Type B pancreatic cell (in vitro differentiated cells): ENCODE measurements at places on chromosomes 6 and 20. TPM values are rescaled to one million over a fixed set of nuclear protein-coding genes. Genes with fewer than 3 reads are reported as not detected.

DNA sequence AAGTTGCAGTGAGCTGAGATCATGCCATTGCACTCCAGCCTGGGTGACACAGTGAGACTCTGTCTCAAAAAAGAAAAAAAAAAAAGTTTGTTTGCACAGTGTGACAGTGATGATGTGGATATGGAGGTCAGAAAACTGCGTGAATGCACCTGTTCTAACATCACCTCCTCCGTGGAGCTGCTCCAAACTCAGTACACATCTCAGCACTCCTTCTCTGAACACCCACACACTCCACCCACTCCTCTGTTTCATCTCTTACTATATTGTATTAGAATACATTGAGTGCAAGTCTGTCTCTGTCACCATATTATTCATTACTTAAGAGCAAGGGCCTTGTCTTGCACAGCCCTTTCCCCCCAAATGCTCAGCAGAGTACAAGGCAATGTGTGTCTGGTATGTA lies 51.5 kb upstream of the ENPP4 start:
- DNase-seq = no peak

LHFPL5 gene
- not detected in 2 replicates for total RNA-seq

DNA sequence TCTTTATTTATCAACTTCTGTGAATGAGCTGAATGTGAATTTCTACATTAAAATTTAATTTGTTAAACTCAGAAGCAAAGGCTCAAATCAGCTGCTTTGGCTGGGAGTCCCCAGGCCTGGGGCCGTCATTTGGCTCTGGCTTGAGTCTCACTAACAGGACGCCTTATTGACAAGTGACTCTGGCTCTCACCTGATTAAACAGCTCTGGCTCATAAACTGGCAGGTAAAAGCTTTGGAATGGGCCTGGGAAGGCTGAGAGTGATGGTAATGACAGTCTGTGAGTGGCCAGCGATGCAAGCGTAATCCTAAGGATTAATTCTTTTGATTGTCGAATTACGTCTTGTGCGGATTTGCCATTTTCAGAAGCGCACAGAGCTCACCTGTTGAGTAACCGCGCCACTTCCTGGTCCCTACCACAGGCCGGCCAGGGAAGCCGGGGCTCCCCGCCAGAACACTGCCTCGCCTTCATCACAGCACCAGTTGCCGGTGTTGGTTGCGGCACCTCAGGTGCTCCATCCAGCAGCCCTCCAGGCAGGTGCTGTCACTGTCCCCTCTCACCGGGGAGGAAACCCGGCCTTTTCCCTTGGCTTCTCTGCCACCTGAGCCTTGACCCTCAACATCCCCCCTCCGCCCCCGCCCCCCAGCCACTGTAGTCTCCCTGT lies 110.7 kb downstream of the ZDHHC14 start:
- DNase-seq = no peak

- DNase-seq = no peak
These were observed 44.6 kb downstream of the ALDH5A1 start for GRCh38 chr6:24539416-24539815.

DNA sequence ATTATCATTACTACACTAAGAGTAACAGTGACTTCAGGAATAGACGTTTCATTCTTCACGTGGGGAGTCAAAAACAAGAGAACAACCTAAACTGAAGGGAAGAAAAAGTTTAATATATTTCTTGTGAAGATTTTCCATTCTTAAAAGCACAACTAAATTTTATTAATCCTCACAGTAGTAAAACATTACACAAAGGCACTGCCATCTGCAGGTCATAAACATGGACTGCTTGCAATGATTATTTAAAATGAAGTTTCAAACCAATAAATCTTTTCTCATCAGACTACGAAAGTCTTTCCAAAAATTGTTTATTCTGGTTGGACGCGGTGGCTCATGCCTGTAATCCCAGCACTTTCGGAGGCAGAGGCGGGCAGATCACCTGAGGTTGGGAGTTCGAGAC lies 2.6 kb downstream of the NCOA5 start:
- DNase-seq = no peak

DNA sequence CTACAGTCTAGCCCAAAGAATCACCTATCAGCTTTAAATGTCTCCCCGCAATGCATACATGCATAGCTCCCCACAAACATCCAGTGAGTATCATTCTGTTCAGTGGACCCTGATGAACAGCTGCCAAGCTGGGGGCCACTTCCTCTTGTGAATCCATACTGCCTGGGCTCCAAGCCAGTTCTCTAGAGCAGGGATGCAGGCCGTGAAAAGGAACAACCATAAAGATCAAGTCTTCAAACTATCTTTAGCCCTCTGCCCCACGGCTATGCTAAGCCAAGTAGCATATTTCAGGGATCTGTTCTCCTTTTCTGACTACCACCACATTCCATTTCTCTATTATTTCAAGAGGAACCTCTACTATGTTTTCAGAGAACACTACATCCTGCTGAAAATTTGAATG lies 191.7 kb upstream of the BTBD3 start:
- no peak for DNase-seq

- no peak for DNase-seq
These were observed 100.8 kb downstream of the GRM4 start for GRCh38 chr6:34044945-34045595.

SLC17A1 gene
- total RNA-seq = 0.85 and 1.2 TPM in 2 replicates

GRCh38 chr6:152636609-152637295 lies 410 bp downstream of the SYNE1 start:
- DNase-seq = peak; percentile 74

- no peak for DNase-seq
These were observed 10.6 kb downstream of the TAAR1 start for GRCh38 chr6:132648356-132648755.

DNA sequence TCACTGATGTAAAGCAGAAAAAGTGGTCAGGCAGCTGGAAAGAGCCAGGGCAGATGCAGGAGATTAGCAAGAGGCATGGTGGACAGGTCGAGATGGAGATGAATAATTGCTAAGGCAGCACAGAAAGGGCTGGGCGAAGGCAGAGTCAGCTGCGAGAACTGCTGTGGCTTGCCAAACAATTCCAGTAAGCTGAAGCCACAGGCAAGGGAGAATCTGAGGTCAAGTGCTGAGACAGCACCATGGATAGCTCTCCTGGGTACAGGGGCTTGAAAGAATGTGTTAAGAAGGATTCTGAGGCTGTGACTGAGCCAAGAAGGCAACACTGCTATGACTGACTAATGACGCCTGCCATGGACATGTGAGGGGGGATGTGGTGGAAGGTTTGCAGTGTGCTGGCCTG lies 220.8 kb upstream of the FOXA2 start:
- no peak for DNase-seq

- DNase-seq = no peak
These were observed 69.0 kb upstream of the CCN2 start for GRCh38 chr6:132020138-132020581.

GRCh38 chr6:108862479-108863191 lies 14.4 kb downstream of the ARMC2 start:
- DNase-seq = no peak

COL19A1 gene
- total RNA-seq = 0.55 and 1.6 TPM in 2 replicates

DNA sequence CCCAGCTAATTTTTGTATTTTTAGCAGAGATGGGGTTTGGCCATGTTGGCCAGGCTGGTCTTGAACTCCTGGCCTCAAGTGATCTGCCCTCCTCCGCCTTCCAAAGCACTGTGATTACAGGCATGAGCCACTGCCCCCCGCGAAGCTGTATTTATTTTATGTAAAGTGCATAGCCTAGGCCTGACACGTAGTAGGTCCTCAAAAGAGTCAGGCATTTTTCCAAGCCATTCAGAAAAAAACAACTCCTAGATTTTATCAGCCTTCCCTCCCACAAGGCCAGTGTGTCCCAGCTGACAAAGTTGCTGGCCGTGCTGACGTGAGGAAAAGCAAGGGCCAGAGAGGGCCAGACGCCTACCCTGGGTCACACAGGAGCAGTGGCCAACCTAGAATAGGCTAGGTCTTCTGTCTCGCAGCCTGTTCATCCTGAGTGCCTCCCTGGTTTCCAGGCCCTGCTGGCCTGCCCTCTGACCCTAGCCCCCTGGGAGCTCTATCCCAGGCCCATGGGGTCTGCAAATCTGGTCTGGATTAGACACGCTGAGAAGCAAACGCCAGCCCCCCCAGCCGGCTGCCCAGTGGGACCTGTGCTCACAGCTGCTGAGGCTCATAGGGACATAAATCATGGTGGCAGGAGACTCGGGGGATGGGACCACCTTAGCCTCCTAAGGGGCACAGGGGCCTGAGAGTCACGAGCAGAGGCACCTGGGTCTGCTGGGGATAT lies 11.8 kb downstream of the TCF15 start:
- no peak for DNase-seq

ADGB gene
- total RNA-seq = 0.31 TPM in 1 of 2 replicates, not detected in the other

- DNase-seq = no peak
These were observed 75.1 kb upstream of the ATXN1 start for GRCh38 chr6:16836144-16836981.

PSMB1 gene
- total RNA-seq = 150 and 158 TPM in 2 replicates

DNA sequence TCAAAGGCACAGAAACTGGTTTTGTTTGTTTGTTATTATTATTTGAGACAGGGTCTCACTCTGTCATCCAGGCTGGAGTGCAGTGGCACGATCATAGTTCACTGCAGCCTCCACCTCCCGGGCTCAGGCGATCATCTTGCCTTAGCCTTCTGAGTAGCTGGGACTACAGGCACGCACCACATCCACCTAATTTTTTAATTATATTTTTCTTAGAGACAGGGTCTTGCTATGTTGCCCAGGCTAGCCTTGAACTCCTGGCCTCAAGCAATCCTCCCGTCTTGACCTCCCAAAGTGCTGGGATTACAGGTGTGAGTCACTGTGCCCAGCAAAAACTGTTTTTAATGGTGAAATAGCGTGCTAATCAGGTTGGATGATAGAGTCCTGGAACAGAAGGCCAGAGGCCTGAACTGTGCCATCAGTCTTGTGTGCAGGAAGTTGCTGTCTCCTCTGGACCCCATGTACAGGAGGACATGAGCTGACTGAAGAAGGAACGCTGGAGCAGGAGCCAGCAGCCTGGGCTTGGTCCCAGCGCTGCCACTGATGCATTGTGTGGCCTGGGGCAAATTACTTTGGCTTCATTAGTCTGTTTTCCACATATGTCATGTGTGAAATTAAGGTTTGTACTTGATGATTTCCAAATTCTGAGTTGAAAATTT lies 4.9 kb downstream of the TM9SF4 start:
- DNase-seq = no peak
